ENCODE measurements at places on chromosomes 1 and 21.

- no peak for DNase-seq
Observed at GRCh38 chr1:54378157-54378873, 27.9 kb downstream of the SSBP3 start.

DNA sequence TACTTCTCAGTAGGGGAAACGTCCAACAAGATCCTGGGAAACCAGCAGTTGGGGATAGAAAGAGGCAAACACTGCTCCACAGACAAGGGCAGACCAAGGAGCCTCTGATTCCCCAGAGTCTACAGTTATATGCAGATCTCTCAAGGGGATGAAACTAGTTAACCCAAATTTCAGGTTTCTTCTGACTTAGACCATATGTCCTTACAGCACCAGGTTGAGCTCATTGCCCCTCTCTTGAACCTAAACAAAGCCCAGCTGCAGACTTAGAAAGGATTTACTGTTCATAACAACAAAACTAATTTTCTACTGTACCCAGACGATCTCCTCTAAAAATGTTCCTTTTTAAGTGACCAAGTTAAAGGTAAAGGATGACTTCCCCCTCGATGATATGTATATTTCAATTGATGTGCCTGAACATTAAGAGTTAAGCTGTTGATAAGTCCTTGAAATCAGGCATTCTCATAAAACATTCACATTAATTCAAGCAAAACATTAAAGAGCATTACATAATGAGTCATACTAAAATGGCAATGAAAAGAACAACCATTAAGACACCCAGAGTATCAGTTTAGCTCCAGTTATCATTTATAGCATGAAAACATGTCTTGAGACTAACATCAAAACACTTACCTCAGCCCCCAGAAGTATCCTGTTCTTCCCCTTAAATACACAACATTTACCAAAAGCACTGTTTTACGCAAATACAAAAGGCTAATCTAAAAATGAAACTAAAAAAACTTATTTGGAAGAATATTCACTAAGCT, 24.1 kb downstream of the SMYD3 start:
- DNase-seq = no peak

DNA sequence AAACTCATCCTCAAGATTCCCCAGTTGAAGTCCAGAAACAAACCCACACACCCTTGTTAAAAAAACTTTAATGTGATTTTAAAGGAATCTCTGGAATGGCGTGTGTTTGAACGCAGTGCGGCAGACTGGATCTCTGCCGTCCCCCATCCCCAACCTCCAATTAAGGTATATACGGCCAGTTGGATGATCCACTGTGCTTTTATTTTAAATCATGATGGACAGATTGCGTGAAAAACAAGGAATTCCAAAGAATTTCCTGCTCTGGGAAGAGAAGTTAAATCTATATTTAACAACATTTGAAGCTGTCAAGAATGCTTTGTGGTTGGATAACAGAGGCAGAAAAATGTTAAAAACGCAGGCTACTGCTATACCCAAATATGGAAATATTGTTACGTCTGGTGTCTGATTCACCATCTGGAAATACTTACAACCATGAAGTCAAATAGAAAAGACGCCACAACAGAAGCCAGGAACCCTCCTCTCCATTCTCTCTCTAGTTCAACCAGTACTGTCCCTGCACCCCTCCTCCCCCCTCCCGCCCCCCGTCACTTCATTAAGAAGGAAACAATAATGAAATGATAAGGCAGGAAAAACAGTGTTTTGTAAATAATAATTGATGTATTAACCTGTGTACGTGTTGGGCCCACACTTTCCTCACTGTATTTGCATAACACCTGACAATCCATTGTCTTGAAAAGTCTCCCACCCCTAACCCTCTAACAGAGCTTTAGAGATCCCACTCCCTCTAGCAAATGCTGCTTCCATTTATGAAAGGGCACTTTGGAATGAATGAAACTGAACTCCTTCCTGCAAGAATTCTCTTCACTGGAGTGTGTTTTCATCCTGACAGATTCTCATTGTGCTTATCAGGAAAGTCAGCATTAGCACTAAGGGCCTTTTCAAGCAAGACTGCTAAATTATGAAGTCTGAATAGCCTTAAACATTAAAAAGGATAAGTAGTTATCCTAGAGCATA, 2.0 kb upstream of the CCN1 start:
- peak; percentile 9 for DNase-seq

- DNase-seq = peak; percentile 90
Observed at GRCh38 chr1:156053768-156054499, at the start of gene UBQLN4. TSS of gene UBQLN4 (minus strand) at chr1:156053798. CDS start at chr1:156053701, 97 bp downstream.

- no peak for DNase-seq
Observed at GRCh38 chr1:100035214-100035613, 65.4 kb downstream of the SLC35A3 start.

GRCh38 chr1:242083742-242084141, 84.8 kb upstream of the MAP1LC3C start:
- DNase-seq = no peak

DNA sequence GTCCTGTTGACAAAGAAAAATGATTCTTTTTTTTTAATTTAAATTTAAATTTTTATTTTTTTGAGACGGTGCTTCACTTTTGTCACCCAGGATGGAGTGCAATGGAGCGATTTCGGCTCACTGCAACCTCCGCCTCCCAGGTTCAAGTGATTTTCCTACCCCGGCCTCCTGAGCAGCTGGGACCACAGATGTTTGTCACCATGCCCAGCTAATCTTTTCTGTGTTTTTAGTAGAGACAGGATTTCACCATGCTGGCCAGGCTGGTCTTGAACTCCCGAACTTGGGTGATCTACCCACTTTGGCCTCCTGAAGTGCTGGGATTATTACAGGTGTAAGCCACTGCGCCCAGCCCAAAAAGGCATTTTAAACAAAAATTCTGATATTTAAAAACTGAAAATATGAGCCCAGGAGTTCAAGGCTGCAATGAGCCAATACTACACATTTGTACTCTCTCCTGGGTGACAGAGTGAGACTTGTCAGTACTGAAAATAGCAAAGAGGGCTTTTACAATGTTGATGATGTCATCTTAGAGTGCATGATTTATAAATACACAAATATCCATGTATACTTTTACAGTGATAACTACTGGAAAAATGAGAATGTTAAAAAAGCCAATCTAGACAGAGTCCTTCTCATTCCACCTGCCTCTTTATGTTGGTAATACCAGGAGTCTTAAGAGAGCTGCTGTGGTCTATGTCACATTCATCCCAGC, 56.0 kb upstream of the STUM start:
- no peak for DNase-seq

GRCh38 chr1:119266858-119267257, 101.7 kb upstream of the HAO2 start:
- no peak for DNase-seq

GRCh38 chr21:44275041-44275440, 10.6 kb upstream of the AIRE start:
- no peak for DNase-seq

- DNase-seq = no peak
Observed at GRCh38 chr1:91819038-91819788, 66.7 kb downstream of the TGFBR3 start.

GRCh38 chr1:22245726-22246125, 102.8 kb upstream of the WNT4 start:
- DNase-seq = no peak

- no peak for DNase-seq
Observed at GRCh38 chr1:196654271-196654670, 2.4 kb downstream of the CFH start.
